H1 (cell line): ENCODE measurements at places on chromosomes 4 and X. TPM values are rescaled to one million over a fixed set of nuclear protein-coding genes. Genes with fewer than 3 reads are reported as not detected.

The CLGN gene
- total RNA-seq, result 3.1 and 3.2 TPM in 2 replicates

The PHKA1 gene
- total RNA-seq, result 7.2 and 7.4 TPM in 2 replicates

GRCh38 chr4:154029171-154029570, 240.3 kb upstream of the SFRP2 start:
- no peak for DNase-seq

- DNase-seq, result no peak
These were observed 11.7 kb upstream of the REELD1 start for GRCh38 chr4:146202665-146203064.
